RPMI7951 (cell line): ENCODE measurements at places on chromosomes 12 and 14. TPM values are rescaled to one million over a fixed set of nuclear protein-coding genes. Genes with fewer than 3 reads are reported as not detected.
A peak's percentile ranks its signal among the peaks of the same experiment; 100 is the strongest.

C12orf60 gene
- total RNA-seq: 1.8 and 3.3 TPM in 2 replicates

ZNF891 gene
- 0.48 and 0.49 TPM in 2 replicates for total RNA-seq

IL31 gene
- not detected in 2 replicates for total RNA-seq

PTPRB gene
- total RNA-seq: 3.8 and 4.5 TPM in 2 replicates

- peak; percentile 52 for DNase-seq
Measured at GRCh38 chr12:52920937-52921336, 16.1 kb upstream of the KRT8 start.

- no peak for DNase-seq
Measured at GRCh38 chr12:76669981-76670380, 93.9 kb upstream of the ZDHHC17 start.

DNA sequence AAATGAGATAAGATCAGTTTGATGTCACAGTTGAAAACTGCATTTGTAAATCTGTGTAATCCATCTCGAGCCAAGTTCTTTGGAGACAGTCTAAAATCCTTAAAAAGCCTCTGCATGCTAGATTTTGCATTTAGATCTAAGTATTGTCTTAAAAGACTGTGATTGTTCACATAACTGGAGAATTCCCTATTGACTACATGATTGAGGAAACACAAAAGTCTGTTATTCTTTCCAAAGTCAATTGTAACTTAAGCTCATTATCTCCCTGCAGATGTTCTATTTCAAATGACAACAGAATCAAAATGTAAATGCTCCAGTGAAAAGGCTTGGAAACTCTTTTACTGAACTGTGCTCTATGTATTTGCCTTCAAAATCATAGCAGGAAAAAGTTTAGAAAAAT lies 77.8 kb downstream of the MYF5 start:
- DNase-seq: no peak

DNA sequence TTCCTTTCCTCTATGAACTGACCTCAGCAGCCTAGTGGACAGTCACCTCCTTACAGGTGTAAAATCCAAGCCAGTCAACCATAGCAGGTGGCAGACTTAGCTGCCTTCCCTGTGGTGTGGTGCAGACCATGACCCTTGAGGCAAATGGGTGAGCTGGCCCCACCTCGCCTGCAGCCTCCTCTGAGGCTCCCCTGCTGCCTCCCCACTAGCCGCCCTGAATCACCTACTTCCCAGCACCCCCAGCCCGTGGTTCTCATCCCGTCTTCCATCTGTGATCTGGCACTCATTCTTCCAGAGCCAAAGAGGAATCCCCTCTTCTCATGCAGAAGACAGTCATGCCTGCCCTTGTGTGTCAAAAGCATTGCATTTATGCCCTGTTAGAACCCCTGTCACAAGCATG lies 34.4 kb upstream of the TSPAN9 start:
- DNase-seq: no peak

DNA sequence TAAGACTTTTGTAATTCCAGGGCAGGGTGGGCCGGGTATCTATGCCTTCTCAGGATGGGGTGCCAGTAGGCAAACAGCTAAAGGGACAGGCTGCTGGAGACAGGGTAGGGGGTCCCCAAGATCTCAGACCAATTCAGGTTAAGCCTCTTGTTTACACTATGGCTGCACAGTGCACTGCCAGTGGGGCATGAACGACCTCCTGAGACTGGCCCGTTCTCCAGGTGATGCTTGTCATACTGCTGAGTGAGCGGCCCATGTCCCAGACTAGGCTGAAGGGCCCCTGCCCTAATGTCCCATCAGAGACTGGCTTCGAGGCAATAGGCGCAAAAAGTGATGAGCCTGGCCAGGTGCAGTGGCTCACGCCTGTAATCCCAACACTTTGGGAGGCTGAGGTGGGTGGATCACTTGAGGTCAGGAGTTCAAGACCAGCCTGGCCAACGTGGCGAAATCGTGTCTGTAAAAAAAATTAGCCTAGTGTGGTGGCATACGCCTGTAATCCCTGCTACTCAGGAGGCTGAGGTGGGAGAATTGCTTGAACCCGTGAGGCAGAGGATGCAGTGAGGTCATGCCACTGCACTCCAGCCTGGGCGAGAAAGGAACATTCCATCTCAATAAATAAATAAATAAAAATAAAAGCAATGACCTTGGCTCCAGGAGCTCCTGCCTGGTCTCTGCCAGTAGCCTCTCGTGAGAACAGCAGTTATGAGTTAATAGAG lies 12.6 kb downstream of the SLC25A29 start:
- no peak for DNase-seq

DNA sequence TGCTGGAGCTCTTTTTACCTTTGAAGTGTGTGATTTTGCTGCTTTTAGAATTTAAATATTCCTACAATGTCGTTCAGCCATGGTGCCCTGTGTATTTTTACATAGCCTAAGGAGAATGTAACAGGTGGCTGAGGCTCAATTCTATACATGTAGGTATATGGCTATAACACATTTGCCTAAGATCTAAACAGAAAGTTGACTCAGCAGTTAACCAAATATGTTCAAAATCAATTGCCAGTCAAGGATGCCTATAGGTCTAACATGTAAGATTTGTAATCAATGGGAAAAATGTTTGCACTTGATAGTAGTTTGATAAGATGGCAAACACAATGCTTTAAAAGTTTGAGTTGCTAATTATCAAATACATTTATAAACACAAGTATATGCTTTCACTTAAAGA lies 8.2 kb downstream of the PAWR start:
- DNase-seq: no peak

DNA sequence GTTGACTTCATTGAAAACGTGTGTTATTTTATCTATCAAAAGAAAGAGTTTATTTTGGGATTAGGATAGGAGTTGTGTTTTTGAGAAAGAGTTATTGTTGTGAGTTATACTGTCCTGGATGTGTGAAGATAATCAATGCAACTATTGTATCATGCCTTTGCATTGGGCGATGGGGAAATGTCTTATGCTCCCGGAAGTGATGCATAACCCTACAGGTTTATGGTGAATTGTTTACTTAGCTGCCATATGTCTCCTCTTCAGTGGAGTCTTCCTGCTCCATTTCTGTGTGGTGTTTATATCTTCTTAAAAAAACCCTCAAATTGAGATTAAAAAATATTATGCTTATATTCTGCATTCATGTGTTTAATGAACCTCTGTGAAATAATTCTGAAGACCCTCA lies 6.5 kb downstream of the PDE3A start:
- DNase-seq: no peak

GRCh38 chr12:25839470-25839869 lies 119.0 kb upstream of the RASSF8 start:
- peak; percentile 43 for DNase-seq
